A549 treated with ZK216348 at 1 μM for 4 hours (cell line): ENCODE measurements at places on chromosomes 12 and 14. TPM values are rescaled to one million over a fixed set of nuclear protein-coding genes. Genes with fewer than 3 reads are reported as not detected.

The TBX5 gene
- total RNA-seq, result not detected in 5 replicates

The USP44 gene
- 0.07 to 0.34 TPM (median 0.12 TPM) in 4 of 5 replicates, not detected in the other for total RNA-seq

The BMP4 gene
- total RNA-seq, result 1.2 to 2.9 TPM (median 2.7 TPM) in 5 replicates

The DIO2 gene
- 3.5 to 4.2 TPM (median 3.8 TPM) in 5 replicates for total RNA-seq

The PTPRO gene
- 0.21 TPM in 1 of 5 replicates, not detected in the others for total RNA-seq

The TBX3 gene
- 37.7 to 51.2 TPM (median 47.3 TPM) in 5 replicates for total RNA-seq

The SINHCAF gene
- 33.5 to 60.3 TPM (median 42.5 TPM) in 5 replicates for total RNA-seq

The EIF2S3B gene
- total RNA-seq, result 0.34 to 1.2 TPM (median 0.48 TPM) in 5 replicates
